ENCODE measurements at places on chromosomes 12 and 14.

GRCh38 chr12:65490250-65490649 lies 211.8 kb downstream of the MSRB3 start:
- no peak for DNase-seq

DNA sequence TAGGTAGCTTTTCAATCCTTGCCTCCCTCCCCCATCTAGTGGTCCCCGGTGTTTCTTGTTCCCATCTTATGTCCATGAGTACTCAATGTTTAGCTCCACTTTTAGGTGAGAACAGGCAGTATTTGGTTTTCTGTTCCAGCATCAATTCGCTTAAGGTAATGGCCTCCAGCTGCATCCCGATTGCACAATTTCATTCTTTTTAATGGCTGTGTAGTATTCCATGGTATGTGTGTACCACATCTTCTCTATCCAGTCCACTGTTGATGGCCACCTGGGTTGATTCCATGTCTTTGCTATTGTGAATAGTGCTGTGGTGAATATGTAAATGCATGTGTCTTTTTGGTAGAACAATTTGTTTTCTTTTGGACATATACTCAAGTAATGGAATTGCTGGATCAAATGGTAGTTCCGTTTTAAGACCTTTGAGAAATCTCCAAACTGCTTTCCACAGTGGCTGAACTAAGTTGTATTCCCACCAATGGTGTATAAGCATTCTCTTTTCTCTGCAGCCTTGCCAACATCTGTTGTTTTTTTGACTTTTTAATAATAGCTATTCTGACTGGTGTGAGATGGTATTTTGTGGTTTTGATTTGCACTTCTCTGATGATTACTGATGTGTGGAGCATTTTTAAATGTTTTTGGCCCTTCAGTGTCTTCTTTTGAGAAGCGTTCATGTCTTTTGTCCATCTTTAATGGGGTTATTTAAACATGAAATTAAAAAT lies 34.2 kb upstream of the ASPG start:
- no peak for DNase-seq

DNA sequence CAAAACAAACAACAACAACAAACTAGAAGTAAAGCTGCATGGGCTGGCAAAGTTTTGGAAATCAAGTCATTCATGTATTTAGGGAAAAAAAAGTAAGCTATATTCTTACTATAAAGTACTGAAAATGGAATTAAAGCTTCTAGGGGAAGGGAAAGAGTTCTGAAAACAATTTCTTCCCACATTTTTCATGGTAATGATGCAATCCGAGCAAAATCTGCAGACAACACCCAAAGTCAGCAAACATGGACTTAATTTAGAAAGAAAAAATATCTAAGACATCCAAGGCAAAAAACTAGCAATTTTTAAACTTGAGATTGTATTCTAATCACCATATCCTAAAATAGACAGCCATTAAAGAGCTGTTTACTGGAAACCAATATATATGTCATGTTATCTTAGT lies 86.3 kb downstream of the LRP6 start:
- DNase-seq: no peak

DNA sequence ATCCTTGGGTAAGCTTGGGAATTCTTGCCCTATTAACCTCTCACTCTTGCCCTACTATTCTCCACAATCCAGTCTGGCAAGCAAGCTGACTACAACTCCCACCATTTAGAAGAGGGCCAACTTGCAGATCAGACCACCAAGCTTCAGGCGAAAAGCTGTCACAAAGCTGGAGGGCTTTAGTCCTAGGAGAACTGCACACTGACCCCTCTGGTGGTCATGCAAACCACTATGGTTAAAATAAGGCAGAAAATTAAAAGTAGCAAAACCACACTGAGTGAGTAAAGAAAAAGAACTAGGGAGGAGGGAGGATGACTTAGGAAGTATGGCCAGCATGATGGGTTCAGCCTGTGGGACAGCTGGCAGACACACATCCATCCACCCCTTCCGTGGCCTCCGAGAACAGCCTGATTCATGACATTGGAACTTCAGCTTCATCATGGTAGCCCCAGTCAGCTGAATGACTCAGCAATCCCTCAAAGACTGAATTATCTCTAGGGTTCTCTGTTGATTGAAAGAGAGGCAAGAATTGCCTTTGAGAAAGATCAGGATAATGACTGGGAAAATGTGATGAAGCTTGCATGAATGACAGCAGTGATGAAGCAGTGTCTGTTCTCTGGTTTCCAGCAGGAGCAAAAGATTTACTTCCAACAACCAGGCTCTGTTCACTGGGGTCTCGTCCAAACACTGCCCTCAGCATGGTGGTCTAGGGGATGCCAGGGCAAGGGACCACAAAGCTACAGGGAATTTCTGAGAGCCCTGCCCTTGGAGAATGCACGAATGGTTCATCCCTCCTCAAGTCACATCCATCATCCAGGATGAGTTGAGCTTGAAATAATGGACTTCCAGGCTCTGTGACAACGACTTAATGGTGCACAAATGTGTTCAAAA lies 24.4 kb downstream of the PITPNM2 start:
- DNase-seq: no peak

DNA sequence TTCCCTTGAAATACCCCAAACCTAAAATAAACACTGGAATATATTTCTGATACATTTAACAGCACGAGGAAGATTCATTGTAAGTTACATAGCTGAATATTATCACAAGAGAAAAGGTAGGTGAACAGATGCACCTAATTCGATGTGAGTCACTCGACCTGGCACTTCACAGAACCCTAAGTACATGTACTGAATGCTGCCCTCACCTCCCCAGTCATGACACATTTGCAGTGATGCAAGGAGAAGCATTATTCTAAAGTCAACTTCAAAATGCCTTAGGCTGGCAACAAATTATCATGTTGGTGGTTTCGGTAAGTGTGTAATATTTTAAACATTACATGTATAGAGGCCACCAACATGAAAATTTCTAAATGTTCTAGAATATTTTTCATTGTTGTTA lies 35.2 kb upstream of the TMTC2 start:
- DNase-seq: no peak

GRCh38 chr14:77436042-77436441 lies 12.7 kb upstream of the NOXRED1 start:
- DNase-seq: no peak

DNA sequence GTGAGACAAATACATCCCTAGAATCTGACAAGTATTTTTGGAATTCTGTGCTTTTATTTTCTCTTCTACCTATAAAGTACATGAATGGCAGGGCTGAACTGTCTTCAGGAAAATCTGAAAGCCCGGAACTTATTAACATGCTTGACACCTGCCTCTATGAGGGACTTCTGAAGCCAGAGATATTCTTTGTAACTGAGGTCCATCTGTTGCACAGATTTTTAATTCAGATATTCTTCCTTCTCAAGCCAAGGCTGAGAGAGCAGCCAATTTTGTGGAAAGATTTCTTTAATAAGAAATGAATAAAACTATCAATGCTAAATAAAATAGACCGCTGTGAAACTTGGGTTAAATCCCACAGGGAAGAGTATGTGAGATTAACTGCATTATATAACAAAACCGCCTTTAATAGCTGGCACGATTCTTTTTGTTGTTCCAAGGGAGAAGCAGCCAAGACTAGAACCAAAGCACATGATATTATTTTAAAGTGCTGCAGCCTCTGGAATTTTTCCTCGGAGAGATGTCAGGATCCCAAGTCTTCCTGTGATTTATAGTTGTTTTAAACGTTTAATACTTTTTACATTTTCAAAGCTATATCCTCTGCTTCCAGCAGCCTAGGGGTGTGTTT lies 148.9 kb downstream of the CRADD start:
- DNase-seq: no peak

GRCh38 chr12:54019091-54019811 lies 9.0 kb upstream of the HOXC6 start:
- no peak for DNase-seq

- no peak for DNase-seq
Measured at GRCh38 chr12:129607301-129607700, 296.5 kb downstream of the TMEM132D start.

- no peak for DNase-seq
Measured at GRCh38 chr12:101297661-101298060, 17.8 kb downstream of the UTP20 start.

GRCh38 chr14:100589071-100589759 lies 2.0 kb upstream of the BEGAIN start:
- no peak for DNase-seq

DNA sequence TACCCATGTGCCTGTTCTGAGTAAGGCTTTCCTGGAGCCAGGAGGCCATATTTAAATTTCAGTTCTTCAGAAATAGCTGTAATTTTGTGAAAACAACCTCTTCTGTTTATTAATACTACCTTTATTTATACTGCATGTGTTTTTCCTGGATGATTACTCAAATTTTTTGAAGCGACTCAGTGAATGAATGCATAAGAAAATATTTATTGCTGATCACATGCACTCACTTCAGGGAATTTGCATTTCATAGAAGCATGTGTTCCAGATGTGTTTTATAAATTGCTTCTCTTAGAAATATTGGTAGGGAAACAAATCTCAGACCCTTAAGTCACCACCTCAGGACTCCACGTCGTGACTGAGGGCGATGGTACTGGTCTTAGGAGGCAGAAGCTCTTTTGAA lies 21.8 kb upstream of the DCN start:
- DNase-seq: no peak

DNA sequence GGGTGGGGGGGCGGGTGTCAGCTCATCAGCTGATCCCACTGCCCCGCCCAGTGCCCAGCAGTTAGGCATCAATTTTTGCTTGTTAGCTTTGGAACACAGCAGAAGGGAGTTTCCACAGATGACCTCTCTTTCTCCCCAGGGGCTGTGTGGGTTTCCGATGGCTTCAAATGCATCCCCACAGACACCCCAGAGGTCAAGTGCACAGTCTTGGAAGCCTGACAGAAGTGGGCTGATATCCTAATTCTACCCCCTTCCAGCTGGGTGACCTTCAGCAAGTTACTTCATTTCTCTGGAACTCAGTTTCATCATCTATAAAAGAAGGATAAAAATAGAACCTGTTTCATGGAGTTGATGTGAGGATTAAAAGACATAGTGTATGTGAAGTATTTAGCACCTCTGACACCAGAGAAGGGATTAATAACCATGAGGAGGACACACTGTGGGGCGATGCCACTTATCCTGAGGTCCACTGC lies 22.0 kb downstream of the TTC9 start:
- no peak for DNase-seq

DNA sequence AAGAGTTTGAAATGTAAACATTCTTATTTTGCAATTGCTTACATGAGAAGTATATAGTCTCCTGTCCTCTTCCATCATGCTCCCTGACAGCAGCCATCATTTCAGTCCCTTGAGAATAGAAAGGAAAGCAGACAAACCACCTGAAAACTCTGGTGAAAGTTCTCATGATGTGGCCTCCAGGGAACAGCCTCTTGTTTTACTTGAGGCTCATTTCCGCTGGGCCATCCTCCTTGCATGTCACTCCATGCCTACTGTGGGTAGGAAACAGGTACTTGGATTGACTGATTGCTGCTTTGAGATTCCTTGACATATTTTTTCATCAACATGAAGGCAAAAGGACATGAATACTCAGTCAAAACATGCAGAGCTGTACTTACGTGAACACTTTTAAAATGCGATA lies 6.0 kb downstream of the SYT1 start:
- no peak for DNase-seq

DNA sequence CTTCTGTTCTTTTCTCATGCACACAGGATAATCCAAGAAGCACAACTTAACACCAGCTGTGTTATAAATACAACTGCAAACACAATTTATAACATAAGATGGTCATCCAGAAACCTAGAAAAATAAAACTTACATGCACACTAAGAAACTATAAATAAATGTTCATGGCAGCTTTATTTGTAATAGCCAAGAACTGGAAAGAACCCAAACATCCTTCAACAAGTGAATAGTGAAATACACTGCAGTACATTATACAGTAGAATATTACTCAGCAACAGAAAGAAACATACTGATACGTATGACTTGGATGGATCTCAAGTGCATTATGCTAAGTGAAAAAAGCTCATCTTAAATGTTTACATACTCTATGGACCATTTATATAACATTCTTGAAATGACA lies 132.7 kb downstream of the SPTSSA start:
- no peak for DNase-seq

- DNase-seq: no peak
Measured at GRCh38 chr14:60862283-60862682, 118.6 kb downstream of the TRMT5 start.

GRCh38 chr12:118249547-118249946 lies 113.6 kb downstream of the PEBP1 start:
- no peak for DNase-seq

GRCh38 chr12:56572288-56572687 lies 50.7 kb downstream of the RBMS2 start:
- DNase-seq: no peak

- DNase-seq: no peak
Measured at GRCh38 chr12:37543131-37543965, 773.2 kb upstream of the ALG10B start.

DNA sequence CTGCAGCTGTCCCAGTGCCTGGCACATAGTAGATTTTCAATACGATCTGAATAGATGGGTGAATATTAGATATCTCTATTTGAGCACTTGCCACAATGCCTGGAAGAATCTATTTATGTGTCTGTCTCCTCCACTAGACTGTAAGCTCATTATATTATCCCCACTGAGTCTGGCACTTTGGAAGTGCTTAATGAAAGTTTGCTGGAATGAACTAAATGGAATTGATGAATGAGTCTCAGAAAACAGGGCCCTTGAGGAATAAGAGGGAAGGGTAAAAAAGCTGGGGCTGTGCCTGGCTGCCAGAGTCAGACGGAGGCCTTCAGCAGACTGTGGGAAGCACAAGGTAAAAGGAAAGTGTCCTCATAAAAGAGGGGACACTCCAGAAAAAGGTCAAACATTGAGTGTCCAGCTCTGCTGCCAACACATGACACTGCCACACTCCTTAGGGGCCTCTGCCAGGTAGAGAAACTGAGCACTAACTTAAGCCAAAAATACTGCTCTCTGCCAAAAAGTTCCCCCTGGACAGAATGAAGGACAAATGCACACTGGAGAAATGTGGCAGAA lies 39.3 kb downstream of the GLT8D2 start:
- DNase-seq: no peak

GRCh38 chr14:96962337-96962736 lies 165.2 kb downstream of the VRK1 start:
- no peak for DNase-seq

- DNase-seq: no peak
Measured at GRCh38 chr14:53441789-53442188, 288.7 kb upstream of the DDHD1 start.

DNA sequence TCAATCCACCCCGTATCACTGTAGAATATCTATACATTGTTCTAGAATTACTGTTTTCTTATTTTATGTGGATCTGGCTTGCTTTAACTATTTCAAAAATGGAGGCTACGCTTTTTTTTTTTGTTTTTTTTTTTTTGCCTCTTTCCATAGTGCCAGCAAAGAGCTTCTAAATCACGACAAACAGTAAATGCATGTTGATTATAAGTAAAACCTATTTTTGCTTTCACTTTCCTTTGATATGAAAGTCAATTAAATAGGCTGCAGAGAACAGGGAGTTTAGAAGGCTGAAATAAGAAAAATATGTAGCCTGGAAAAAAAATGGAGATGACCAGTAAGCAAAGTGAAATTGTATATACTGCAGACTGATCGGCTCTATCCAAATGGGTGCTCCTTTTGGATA lies 112.3 kb upstream of the AMIGO2 start:
- no peak for DNase-seq

- no peak for DNase-seq
Measured at GRCh38 chr12:71371122-71371521, 68.5 kb upstream of the LGR5 start.
